ENCODE measurements at places on chromosomes 5 and 9.

DNA sequence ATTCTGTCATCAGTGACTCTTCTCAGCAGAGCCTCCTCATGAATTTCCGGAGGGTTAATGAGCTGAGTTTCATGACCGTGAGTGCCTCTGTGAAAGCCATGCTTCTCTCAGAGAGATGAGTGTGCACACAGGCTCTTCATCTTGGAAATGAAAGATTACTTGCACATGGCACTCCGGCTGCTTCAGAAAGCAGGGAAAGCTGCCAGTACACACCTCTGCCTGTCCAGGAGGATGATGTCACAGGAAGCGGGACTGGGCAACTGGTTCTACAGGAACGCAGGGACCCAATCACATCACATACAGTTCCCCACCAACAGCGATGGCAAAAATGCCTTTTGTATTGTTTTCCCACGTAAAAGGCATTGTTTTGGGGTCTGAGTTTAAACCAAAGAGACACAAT, 286.0 kb upstream of the DAP start:
- DNase-seq: no peak

DNA sequence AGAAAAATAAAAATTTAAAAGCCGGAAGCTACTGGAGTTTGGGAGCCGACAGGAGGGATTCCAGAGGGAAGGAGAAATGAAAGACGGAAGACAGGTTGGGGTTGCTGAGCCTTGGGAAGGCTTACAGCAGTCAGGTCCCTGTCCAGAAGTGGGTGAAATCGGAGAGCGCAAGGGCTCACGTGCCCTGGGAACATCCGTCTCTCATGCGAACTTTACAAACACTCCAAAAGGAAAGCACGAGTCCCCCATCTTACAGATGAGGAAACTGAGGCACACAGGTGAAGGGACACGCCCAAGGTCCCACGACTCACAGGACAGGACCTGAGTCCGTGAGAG, 347 bp upstream of the OLFML2A start:
- DNase-seq: no peak

GRCh38 chr5:67010684-67011409, 185.8 kb downstream of the CD180 start:
- DNase-seq: peak; percentile 43

- DNase-seq: no peak
These were observed 20.5 kb downstream of the SRFBP1 start for GRCh38 chr5:121982146-121982892.

DNA sequence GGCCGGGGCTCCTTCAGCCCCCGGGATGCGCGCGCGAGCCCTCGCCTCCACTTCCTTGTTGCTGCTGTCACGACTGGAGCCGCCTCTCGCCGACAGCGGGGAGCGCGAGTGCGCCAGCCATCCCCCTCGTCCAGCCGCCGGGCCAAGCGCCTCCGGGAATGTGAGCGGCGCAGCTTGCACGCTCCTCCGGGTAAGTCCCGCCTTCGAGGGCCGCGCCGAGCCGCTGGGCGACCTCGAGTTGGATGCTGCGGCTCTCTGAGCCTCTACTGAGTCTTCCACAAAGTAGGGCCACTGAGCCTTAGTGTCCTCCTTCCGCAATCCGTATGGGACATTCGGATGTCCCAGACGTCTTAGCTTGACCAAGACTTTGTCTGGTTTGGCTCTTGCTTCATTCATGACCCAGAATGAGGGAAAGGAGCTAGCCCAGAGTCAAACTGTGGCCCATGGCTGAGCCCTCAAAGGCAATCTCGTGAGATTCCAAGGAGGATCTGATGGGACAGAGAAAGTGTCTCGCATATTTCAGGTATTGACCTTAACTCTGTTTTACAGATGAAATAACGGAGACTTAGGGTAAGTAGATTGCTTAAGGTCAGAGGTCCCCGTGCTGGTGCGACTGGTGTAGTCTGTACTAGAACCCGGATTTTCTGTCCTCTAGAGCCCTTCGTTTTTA, 586 bp downstream of the HMGXB3 start:
- DNase-seq: peak; percentile 56

- no peak for DNase-seq
These were observed 396.3 kb downstream of the YTHDC2 start for GRCh38 chr5:113909782-113910181.

- DNase-seq: no peak
These were observed 23.9 kb upstream of the SLC25A51 start for GRCh38 chr9:37927601-37928551.

Data from AG10803 (cell line).